ENCODE measurements at places on chromosomes 2 and 18.

DNA sequence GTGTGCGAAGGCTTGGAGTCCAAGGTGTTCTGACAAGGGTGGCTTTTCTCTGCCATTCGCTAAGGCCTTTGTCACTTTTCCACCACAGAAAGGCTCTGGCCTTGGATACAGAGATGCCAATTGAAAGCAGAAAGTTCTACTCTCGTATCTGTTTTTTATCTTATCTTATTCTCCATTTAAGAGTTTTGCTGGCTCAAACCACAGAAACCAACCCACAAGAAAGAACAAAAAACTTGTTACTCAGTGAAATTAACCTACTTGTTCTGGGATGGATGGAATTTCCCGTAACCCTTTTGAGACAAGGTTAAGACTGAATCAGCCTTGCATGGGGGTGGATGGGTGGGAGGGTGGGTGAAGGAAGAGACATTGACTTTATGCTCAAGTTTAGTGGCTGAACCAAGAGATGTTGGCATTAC lies 221.7 kb downstream of the CDH20 start:
- no peak for DNase-seq

DNA sequence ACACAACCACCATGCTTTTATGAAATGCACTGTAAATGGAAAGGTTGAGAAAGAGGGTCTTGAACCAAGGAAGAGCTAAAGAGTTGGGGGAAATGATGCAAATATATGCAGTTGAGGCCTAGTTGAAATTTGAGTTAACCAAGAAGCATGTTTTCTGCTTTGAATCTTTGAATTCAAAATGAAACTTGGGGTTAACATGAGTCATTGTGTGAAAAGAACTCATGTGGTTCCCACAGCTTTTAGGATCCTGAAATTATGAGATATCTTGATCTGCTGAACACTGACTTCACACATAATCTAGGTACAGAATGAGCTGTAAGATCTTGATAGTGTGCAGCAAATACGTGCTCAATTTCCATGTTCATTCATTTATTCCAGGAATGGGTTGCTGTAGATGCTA lies 422.9 kb upstream of the TRIB2 start:
- DNase-seq: no peak

DNA sequence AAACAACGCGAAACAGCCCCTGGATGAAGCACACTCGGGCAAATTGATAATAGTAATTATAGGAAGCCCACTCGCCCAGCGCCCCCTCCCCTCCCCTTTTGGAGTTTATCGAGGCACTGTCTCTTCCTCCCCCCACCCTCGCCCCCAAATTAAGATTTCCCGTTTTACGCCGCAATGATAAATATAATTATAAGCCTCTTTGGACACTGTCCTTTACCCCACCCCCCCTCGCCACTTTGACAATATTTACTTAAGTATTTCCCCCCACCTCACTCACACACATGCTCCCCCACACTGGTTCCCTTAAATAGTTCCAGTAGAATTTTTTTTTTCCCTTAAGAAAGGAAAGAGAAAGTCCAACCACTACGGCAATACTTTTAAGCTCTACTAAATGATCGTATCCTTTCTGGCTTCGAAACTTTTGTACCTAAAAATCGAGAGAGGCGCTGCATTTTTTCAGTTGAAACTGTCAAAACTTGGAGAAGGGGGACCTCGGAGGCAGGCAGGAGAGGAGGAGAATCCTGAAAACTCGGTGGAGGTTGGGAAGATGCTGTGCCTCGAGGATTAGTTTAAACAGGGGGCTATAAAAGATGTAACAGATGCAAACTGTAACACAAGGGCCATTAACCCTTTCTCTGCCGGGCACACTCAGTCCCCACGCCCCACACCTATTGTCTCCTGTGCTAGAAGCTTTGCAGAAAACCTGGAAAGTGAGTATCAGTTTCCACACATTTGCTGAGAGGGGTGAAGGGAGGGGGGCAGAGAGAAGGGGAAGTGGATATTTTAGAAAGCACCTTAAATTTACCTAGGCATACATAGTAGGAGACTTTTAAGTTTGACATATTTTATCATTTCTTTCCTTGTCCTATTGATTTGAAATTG lies 1.8 kb downstream of the ZEB2 start:
- DNase-seq: no peak

GRCh38 chr2:196331851-196332250 lies 160.5 kb upstream of the STK17B start:
- DNase-seq: no peak

- no peak for DNase-seq
These were observed 67.6 kb downstream of the CELF4 start for GRCh38 chr18:37497853-37498518.

GRCh38 chr2:40606862-40607261 lies 155.0 kb upstream of the SLC8A1 start:
- DNase-seq: no peak

- DNase-seq: no peak
These were observed 58.1 kb upstream of the GPC1 start for GRCh38 chr2:240377366-240377765.

- no peak for DNase-seq
These were observed 123.0 kb upstream of the SLC39A10 start for GRCh38 chr2:195533771-195534642.

- no peak for DNase-seq
These were observed 162.1 kb upstream of the SH3BP4 start for GRCh38 chr2:234789556-234790325.

DNA sequence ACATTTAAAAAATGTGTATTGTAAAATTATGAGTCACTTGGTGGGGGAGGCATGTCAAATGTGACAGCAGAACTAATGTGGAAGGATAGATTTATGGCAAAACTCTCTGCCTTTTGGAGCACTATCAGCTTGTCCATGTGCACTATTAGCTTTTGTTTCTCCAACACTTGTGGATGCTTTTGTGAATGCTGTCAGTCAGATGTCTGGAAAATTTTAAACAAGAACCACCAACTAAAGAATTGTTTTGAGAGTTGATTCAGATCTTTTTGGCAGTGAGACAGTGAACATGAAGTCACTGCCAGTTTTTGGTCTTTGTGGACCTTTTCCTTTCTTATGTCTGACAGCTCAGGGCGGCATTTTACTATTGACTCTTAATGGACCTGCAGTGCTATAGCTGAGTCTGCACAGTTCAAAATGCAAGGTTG lies 72.4 kb downstream of the KIAA1328 start:
- no peak for DNase-seq

- DNase-seq: no peak
These were observed 5.2 kb downstream of the ANKRD23 start for GRCh38 chr2:96838345-96839292.

- no peak for DNase-seq
These were observed 945.0 kb upstream of the CRIM1 start for GRCh38 chr2:35410431-35411061.

DNA sequence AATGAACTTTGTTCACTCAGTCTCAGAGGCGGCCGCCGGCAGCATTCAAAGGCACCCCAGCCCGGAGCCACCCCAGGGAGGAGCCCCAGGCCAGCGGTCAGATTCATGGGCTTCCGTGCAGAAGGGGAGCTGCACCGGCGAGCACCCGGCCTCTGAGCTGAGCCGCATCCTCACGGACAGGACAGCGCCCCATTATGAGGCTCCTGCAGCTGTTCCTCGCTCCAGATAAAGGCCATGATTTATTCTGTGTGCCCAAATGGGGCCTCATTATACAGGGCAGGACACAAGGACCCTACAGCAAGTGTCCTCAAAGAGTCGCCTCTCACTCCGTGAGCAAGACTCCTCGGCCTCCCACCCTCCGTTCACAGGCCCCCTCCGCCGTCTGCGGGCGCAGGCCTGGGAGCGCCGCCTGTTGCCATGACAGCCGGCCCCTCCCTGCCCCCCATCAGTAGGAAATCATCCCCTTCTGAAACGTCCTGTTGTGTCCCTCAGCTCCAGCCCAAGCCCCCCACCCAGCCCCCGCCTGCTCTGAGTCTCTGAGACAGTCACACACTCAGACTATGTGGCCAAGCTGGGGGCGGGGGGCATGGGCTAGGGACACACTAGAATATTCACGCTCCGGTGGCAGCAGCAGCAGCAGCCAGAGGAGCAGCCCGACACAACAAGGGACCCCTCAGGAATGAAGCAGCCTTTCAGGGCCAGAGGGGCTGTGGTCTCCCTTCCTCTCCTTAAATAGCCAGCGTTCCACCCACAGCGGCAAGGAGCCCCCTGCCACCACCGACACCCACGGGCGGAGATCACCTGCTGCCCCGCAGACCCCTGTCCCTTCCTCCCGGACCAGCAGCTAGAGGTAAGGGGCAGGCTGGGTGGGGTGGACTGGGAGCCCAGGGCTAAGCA lies at the start of gene GPR17:
Gene GPR17, plus strand, starts transcription at position 759 of the 897 bp plus-strand sequence. CDS start 4,583 bp downstream, outside the sequence.
- DNase-seq: no peak

- DNase-seq: no peak
These were observed 6.6 kb downstream of the PSD4 start for GRCh38 chr2:113180131-113180946.

GRCh38 chr2:27080140-27080469 lies 1.7 kb downstream of the EMILIN1 start:
- no peak for DNase-seq

- no peak for DNase-seq
These were observed 31.9 kb upstream of the WIPF1 start for GRCh38 chr2:174629506-174629905.

- no peak for DNase-seq
These were observed 59.5 kb downstream of the MFSD6 start for GRCh38 chr2:190467575-190468083.

DNA sequence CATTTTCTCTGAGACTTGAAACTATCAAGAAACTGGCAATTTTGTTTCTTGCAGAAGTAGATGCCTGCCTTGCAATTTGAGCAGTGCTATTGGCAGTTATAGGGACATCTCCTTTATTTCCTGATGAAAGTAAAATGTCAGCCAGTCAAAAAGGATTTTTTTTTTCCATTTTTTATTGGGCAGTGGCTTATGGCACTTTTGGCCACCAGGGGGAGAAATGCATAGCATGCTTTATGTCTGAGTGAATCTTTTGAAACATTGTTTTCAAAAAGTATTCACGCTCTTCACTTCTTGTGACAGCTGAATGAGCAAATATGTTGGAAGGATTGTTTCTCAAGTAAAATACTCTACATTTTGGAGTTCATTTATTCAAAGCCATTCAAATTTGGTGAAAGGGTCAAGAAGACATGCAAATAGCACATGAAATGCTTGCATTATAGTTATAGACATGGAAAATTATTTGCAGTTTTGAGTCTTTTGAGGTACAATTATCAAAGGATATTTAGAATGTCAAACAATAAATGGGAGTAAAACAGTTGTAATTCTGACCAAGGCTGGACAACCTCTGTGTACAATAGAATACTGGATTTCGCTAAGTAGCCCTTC lies 491.0 kb downstream of the CDH2 start:
- DNase-seq: no peak

GRCh38 chr2:18369760-18370159 lies 190.7 kb downstream of the RDH14 start:
- DNase-seq: no peak

GRCh38 chr2:231263118-231263831 lies 64.8 kb downstream of the ARMC9 start:
- DNase-seq: no peak

DNA sequence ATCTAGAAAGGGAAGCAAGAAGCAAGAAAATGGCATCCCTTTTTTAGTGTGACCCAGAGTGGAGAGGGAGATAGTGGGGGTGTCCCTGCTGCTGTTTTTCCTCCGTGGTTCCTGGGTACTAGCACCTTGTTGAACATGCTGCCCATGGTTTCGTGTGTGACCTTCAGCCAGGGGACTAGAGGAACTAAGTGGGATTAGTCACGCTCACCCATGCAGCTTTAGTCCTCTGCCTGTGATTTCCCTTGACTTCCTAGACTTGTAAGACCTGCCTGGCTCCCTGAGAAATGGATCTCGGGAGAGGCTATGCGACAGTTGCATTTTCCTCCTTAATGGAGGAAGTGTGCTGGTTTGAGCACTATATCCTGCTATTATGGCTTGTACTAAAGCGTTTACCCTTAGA lies 471.4 kb downstream of the DCDC2C start:
- DNase-seq: no peak

DNA sequence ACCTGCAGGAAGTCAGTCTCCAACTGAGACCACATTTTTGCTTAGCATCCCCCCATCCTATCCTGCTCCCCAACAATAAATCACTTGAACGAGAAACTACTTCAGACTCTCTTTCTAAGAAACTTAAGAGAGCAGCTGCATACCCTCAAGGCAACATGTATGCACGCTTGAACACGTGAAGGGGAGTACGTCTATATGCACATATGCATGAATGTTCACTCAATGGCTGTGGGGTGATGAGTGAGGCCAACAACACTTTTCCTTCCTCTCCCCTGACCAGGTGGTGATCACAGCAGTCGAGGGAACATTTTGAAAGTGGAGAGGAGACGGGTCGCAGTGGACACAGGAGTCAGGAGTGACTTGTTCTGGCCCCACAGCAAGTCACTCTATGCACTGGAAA lies 79.8 kb upstream of the LPIN2 start:
- no peak for DNase-seq

DNA sequence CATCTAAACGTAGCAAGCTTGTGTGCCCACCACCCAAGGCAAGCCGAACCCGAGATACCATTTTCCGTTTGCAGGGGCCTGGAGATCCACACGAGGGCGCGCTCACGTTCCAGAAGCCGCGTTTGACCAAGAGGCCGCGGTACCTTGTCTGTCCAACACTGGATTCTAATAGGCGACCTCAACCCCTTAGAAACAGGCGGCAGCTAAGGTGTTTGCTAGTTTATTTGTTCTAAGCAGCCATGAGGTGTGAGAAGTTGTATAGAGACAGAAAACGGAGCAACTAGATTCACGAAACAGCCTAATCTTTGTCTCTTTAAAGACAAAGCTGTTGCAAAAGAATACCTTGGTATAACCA lies 4.2 kb downstream of the HOXD11 start:
- DNase-seq: no peak

GRCh38 chr18:13207294-13207693 lies 11.3 kb upstream of the LDLRAD4 start:
- DNase-seq: no peak

DNA sequence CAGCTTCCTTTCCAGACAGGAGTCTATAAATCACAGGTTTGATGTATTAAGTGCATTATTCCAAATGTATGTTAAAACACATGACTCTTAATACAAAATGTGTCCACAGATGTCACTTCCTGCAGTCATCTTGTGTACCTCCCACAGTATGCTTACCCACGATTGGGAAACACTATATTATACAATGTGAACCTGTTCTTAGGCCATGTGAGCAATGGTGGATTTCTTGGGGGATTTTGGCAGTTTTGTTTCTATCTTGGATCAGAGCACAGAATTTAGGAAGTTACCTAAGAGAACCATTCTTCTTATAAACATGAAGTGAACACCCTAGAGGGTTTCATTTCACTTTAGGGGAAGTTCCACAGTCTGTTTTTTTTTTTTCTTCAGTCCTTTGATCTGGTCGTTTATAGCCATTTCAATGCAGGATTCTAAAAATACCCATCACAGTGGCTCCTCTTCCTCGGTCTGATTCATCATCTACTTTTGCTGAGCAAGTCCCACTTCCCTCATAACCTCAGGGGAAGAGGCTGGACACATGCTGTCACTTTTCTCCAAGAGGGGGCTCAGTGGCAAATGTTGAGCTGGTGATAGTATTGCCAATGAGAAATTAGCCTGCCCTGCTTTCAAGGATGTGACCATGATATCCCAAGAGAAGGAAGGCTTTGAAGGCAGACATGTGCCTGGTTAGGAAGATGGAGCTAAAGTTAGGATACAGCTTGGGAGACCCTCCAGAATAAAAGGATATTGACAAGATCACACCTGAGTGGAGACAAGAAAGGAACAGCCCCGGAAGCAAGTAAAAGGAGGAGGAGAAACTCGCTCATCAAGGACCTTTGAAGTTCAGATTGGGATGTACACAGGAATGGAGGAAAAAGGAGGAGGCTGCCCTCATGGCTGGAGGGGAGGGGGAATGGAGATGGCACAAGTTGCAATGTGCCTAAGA lies 22.6 kb downstream of the PLEK start:
- DNase-seq: no peak
